CD4-positive, alpha-beta T cell (primary cell): ENCODE measurements at places on chromosomes 12 and 14. TPM values are rescaled to one million over a fixed set of nuclear protein-coding genes. Genes with fewer than 3 reads are reported as not detected.

OR4N2 gene
- not detected for total RNA-seq

PNMA1 gene
- total RNA-seq, result 52.6 TPM

RAD51AP1 gene
- 0.45 TPM for total RNA-seq

FITM1 gene
- 1.5 TPM for total RNA-seq

ANKRD9 gene
- 4.4 TPM for total RNA-seq

MORN3 gene
- total RNA-seq, result 9.8 TPM

PAPOLA gene
- 148 TPM for total RNA-seq

ESR2 gene
- not detected for total RNA-seq

CFL2 gene
- total RNA-seq, result 37.9 TPM

GPR33 gene
- total RNA-seq, result not detected

CLEC2A gene
- total RNA-seq, result not detected

TSPAN19 gene
- not detected for total RNA-seq

HOXC12 gene
- total RNA-seq, result not detected

NFE2 gene
- 0.20 TPM for total RNA-seq

CNTN1 gene
- total RNA-seq, result not detected

MYBPC1 gene
- total RNA-seq, result not detected

DACT1 gene
- total RNA-seq, result 1.3 TPM

ANKRD52 gene
- total RNA-seq, result 30.8 TPM

KRT80 gene
- not detected for total RNA-seq

TMEM30B gene
- total RNA-seq, result 9.1 TPM

ACOT6 gene
- not detected for total RNA-seq

HSP90B1 gene
- 201 TPM for total RNA-seq

CIDEB gene
- 9.2 TPM for total RNA-seq

LRFN5 gene
- not detected for total RNA-seq

EFS gene
- not detected for total RNA-seq

RFX4 gene
- total RNA-seq, result not detected

TDRD9 gene
- 0.17 TPM for total RNA-seq

SERPINA5 gene
- not detected for total RNA-seq

SLC25A47 gene
- not detected for total RNA-seq

RNASE3 gene
- total RNA-seq, result not detected

GALNT4 gene
- 6.2 TPM for total RNA-seq

PTHLH gene
- not detected for total RNA-seq

EIF2S3B gene
- 1.1 TPM for total RNA-seq

NGB gene
- total RNA-seq, result not detected

BMP4 gene
- total RNA-seq, result not detected

MFAP5 gene
- not detected for total RNA-seq

GUCY2C gene
- total RNA-seq, result not detected

DEGS2 gene
- total RNA-seq, result 0.11 TPM

KDM5A gene
- total RNA-seq, result 151 TPM
